Mesenteric fat pad (tissue), 1 donor: ENCODE measurements at places on chromosomes 3 and 15. TPM values are rescaled to one million over a fixed set of nuclear protein-coding genes. Genes with fewer than 3 reads are reported as not detected.

PLSCR4 gene
- total RNA-seq, result 60.7 TPM

C2CD4A gene
- total RNA-seq, result not detected

CFAP161 gene
- total RNA-seq, result 0.71 TPM

GASK1A gene
- 11.9 TPM for total RNA-seq

TFDP2 gene
- total RNA-seq, result 42.6 TPM

CLDND1 gene
- 79.2 TPM for total RNA-seq

TMCC1 gene
- total RNA-seq, result 41.0 TPM

FANCD2 gene
- total RNA-seq, result 2.8 TPM

PCBP4 gene
- total RNA-seq, result 27.4 TPM

ARGFX gene
- not detected for total RNA-seq

GREM1 gene
- total RNA-seq, result 435 TPM

- DNase-seq, result no peak
These were observed 101.0 kb downstream of the CADPS start for GRCh38 chr3:62774221-62774620.

DNA sequence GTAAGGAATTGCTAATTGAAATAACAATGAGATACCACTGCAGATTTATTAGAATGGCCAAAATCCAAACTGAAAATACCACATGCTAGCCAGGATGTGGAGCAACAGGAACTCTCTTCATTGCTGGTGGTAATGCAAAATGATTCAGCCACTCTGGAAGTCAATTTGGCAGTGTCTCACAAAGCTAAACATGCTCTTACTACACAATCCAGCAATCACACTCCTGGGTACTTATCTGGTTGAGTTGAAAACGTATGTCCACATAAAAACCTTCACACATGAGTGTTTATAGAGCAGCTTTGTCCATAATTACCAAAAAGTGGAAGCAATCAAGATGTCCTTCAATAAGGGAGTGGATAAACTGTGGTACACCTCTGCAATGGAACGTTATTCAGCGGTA, 113.3 kb downstream of the SMAD6 start:
- DNase-seq, result no peak

- DNase-seq, result no peak
These were observed 168.8 kb upstream of the VEPH1 start for GRCh38 chr3:157672061-157672460.

DNA sequence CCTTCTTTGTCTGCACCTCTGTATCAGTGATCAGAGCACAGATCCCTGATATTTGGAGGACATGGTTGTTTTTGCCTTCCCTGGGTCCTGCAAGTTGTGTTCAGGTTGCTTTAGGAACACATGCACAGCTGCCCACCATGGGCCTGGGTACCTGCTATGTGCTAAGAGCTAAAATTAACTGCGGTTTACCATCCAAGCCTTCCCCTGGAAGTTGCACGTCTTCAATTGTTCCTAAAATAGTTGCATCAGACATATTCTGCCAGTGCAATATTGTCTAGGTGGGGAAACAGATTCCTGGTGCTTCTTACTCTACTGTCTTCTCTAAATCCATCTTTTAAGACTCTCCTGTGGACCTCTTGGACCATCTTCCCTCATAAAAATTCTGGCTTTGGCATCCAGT, 80.9 kb downstream of the PDE8A start:
- no peak for DNase-seq

GRCh38 chr3:134971306-134971705, 176.2 kb downstream of the EPHB1 start:
- no peak for DNase-seq

- DNase-seq, result no peak
These were observed 80.4 kb upstream of the LMCD1 start for GRCh38 chr3:8421267-8421666.

DNA sequence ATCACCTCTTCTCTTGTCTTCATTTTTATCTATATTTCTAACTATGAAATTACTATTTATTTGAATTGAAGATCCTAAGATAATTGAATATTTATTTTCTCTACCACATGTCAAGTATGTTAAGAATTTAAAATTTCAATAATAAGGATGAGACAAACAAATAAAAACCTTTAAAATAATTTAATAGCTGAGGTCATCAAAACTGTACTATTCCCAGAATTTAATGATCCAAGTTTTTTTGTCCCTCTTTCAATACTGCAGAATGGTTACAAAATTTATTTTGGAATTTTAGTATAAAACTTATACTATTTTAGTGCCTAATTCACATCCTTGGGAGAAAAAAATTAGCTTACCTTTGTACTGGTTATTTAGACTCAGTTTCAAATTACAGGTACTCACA, 774.9 kb downstream of the ROBO2 start:
- DNase-seq, result no peak

- DNase-seq, result no peak
These were observed 1241.5 kb downstream of the ROBO2 start for GRCh38 chr3:78281381-78281780.

DNA sequence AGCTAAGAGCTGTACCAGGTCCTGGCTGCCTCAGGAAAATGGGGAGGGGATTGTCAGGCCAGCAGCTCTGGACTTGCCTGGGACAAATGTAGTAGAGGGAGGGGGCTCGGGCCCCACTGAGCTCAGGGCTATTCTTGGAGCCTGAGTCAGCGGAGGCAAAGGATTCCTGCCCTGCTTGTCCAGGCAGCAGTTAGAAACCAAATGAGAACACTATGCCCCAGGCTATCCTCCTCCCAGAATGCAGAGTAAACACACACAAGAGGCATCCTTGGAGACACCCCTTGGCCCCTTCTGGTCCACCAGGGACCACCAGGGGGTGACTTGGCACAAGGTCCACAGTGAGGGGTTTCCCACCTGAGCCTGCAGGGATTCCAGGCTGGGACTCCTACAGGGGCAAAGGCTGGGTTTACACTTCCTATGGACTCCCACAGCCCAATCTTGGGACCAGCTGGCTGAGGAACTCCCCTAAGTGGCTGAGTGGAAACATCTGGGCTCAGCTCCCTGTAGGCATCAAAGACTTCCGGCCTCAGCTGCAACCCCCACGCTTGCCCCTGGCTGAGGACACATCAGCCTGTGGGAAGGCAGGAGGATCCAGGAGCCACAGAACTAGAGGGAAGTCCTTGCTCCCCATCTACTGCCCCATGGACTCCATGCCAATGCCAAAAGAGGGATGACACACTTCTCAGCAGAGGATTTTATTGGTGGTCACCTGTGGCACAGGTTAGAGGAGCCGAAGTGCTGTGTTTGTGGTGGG, 3.4 kb upstream of the COL7A1 start:
- DNase-seq, result no peak

DNA sequence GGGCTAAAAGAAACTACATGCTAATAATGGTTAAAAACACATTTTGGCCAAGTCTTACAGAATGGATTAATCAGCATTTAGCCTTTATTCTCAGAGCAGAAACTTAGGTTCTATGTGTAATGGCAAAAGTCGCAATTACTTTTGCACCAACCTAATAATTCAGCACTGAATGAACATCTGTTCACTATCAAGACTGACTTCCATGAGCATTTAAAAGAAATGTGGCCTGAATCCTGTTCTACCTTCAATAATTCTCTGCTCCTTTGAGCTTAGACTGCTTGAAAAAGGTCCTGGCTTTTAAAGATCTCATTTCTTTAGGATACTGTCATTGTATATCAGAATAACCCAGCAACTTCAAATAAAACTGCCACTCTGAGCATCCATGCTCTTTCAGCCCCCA, 145.9 kb downstream of the PDZRN3 start:
- no peak for DNase-seq

GRCh38 chr15:69154078-69154477, 6.4 kb upstream of the GLCE start:
- DNase-seq, result no peak

GRCh38 chr3:65338571-65338970, 650.8 kb upstream of the ADAMTS9 start:
- no peak for DNase-seq

GRCh38 chr3:37375184-37376127, 201.1 kb upstream of the LRRFIP2 start:
- no peak for DNase-seq

DNA sequence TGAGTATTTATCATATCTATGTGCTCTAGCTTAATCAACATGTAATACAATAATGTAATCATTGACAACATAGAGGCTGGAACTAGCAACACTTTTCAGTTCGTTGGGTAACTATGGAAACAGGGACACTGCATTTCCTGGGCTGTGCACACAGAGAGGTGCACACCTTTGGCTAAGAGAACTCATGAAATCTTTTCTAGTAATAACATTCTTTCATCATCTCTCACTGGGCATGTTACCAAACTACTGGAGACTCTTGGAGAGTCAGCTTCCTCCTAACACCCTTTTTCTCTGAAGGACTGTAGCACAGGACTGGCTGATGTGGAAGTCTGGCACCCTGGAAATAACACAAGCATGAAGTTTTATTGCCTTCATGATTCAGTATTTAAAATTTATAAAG, 135.6 kb downstream of the KCNMB2 start:
- no peak for DNase-seq

DNA sequence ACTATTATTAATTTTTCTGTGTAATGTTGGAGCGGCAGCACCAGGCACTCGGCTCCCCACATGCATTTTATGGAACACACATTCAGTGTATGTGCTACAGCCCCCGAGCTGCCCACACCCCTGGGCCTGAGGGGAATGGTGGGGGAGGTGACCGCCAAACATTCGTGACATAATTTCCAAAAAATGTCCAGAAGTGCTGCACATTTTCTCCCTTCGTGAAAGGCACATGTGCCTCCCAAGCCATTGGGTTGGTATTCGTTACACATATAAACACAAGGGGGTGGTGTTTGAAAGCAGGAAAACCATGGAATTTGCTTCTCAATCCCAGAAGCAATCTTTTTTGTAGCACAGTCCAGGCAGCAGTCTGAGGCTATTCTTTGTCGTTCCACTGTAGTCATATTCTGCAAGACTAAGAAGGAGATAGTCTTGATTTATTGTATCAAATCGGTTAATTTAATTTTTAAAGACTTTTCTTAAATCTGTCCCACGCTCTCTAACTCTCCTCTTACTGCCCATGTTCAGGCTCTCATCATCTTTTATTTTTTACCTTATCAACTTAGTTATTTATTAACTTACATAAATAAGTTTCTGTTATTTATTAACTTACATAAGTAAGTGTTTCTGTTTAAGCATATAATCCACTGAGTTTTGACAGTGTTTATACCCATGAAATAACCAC, 39.2 kb upstream of the POLR2M start:
- no peak for DNase-seq

GRCh38 chr3:130939753-130940152, 45.9 kb downstream of the ATP2C1 start:
- no peak for DNase-seq

DNA sequence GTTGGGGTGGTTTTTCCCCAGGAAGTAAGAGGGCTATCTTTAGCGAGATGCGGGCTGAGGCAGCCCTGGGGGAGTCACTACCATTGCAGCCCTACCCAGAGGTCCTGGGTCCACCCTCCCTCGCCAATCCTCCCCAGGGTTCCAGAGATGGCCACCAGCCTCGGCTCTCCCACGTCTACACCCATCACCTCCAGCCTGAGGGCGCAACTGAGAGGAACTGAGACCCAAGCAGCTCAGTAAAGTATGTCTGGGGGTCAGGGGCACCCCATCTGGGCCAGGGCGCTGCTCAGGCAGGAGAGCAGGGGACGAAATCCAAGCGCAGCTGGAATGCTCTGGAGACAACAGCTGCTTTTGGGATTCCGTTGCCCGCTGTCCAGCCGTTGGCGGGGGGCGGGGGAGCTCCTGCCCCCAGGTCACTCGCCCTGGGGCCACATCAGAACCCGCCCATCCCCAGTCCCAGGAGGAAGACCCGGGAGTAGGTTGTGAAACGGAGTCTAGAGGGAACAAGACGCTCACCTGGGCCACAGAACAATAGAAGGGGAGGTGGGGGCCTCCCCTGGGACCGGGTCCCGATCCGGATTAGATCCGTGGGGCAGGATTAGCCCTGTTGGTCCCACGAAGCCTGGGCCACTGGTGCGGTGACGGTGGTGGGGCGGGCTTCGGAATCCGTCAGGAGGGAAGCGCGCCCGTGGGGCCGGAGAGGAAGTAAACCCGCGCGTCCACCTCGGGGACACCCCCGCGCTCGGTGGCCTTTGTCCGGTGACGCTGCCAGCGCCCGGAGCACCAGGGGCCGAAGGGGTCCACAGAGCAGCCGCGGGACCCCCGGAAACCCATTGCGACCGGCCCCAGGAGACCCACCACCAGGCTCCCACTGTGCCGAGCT, 1.4 kb upstream of the NDUFAF3 start:
- no peak for DNase-seq

GRCh38 chr3:146464005-146464595, 5.3 kb downstream of the PLSCR2 start:
- no peak for DNase-seq

DNA sequence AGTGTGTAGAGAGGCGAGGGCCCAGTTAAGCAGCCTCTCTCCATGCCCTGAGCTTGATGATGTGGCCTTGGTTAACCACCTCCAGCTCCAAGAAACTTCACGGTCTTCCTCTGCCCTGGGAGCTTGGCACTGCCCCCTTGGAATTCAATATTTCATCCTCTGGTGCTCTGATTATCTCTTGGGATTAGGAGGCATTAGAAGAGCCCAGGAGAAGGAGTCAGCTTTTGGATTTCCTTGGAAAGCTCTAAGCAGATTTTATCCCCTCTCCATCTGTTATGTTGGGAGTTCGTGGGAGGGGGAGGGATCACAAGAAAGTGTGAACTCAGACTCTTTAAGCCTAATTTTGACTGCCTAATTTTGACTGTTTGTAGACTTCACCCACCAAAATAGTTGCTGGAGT, 132.7 kb upstream of the AGBL1 start:
- DNase-seq, result no peak

- no peak for DNase-seq
These were observed 59.9 kb upstream of the BCHE start for GRCh38 chr3:165897137-165897536.

GRCh38 chr15:71093054-71094024, 21.9 kb upstream of the THSD4 start:
- DNase-seq, result no peak

DNA sequence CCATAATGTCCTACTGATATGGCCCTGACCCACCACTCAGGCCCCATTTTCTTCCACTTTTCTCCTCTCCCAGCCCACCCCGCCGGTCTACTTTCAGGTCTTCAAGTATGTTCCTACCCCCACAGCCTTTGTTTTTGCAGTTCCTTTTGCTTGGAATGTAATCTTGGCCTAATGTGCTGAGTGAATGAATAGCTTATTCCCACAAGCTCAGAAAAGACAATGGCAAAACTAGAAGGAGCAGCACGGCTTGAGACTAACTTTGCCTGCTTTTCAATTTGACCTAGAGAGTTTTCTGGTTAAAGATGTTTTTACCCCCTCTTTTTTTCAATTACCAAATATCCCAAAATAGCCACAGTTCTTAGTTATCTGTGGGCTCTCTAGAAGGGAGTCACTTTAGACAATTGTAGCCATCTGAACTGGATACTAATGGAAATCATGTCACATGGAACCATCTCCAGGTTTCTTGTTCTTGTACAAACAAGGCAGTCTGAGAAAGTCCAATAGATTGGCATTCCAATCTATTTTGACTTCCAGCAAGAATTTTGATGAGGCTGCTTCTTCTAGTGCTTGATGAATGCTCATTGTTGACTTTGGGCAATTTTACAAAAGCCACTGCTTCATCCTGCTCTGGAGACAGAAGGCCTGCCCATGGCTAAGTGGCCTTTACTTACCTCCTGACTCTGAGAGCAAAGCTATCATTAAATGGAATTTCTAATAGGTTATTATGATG, 16.3 kb upstream of the LMCD1 start:
- DNase-seq, result no peak
